Dorsolateral prefrontal cortex (tissue), 122 donors: ENCODE measurements at places on chromosomes 11 and 22.

- no peak for DNase-seq
These were observed 209.8 kb upstream of the NARS2 start for GRCh38 chr11:78784321-78785061.

DNA sequence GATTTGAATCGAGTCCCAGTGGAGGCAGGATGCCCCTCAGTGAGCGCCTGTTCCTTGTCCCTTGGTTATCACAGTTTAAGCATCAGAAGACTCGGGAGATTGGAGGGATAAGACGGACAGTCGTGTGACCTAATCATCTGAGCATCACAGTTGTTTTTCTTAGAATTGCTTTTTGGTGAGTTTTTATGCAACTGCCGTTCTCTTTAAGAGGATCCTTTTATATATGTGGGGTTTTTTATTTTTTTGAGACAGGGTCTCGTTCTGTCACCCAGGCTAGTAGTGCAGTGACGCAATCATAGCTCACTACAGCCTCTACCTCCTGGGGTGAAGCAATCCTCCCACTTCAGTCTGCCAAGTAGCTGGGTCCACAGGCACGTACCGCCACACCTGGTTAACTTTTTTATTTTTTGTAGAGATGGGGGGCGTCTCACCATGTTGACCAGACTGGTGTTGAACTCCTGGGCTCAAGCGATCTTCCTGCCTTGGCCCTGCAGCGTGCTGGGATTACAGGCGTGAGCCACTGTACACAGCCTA lies 16.5 kb downstream of the NUP50 start:
- DNase-seq: no peak

DNA sequence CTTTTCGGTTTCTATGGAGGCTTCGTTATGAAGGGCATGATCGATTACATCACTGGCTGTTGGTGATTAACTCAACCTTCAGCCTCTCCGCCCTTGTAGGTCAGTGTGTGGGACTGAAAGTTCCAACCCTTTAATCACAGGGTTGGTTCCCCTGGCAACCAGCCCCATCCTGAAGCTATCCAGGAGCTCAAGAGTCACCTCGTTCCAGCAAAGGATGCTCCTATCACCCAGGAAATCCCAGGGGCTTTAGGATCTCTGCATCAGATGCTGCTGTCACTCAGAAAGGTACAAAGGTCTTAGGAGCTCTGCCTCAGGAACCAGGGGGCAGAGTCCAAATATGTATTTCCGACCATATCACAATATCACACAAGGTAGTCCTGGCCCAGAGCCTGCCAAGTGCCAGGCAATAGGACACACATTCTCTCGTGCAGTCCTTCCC lies 123.5 kb upstream of the PARVA start:
- DNase-seq: no peak

GRCh38 chr11:21704539-21704938 lies 488.3 kb upstream of the ANO5 start:
- DNase-seq: no peak

DNA sequence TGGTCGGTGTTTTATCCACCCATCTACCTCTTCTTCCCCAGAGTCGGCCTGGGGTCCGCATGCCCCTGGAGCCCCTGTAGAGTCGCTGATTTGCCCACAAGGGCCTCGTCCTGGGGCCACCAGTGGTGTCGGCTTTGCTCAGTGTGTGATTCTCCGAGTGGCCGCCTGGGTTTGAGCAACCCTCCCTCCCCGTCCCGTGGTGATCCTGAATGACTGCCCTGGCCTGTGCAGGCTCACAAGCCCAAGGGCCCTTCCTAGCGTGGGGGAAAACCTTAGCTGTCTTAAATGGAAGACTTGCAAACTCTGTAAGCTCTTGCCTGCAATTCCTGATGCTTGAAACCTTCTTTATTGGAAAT lies 128.3 kb downstream of the OSBP2 start:
- no peak for DNase-seq

DNA sequence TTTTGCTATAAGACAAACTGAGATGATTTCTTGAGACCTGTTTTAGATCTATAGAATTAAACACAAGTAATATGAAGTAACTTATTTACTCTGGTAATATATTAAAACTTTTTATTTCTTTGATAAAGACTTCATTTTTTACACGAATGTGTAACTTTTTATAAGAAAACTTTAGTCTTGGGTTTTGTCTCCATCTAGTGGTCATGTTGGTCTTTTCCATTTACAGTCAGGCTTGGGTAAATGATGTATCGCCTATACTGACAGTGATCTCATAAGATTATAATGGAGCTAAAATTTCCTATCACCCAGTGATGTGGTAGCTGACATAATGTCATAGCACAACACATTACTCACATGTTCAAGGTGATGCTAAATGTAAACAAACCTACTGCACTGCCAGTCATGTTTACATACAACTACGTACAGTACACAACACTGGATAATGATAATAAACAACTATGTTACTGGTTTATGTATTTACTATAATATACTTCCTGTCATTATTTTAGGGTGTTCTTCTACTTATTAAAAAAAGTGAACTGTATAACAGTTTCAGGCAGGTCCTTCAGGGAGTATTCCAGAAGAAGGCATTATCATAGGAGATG lies 7.5 kb upstream of the C11orf97 start:
- DNase-seq: no peak

DNA sequence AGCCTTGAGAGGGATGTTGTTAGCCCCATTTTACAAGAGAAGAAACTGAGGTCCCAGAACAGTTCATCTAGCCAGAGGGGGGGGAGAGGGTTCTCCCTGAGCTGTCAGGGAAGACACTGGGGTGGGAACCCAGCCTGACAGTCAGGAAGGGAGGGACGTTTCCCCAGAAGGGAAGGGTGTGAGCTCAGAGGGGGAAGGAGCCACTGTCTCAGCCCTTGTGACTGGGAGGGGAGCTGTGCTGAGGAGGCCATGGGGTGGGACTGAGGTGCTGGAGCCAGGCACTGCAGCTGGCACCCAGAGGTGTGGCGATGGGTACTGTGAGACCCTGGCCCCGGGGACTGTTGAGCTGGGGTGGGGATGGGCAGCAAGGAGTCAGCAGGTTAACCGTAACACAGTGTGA lies 35.7 kb downstream of the DAGLA start:
- DNase-seq: no peak

DNA sequence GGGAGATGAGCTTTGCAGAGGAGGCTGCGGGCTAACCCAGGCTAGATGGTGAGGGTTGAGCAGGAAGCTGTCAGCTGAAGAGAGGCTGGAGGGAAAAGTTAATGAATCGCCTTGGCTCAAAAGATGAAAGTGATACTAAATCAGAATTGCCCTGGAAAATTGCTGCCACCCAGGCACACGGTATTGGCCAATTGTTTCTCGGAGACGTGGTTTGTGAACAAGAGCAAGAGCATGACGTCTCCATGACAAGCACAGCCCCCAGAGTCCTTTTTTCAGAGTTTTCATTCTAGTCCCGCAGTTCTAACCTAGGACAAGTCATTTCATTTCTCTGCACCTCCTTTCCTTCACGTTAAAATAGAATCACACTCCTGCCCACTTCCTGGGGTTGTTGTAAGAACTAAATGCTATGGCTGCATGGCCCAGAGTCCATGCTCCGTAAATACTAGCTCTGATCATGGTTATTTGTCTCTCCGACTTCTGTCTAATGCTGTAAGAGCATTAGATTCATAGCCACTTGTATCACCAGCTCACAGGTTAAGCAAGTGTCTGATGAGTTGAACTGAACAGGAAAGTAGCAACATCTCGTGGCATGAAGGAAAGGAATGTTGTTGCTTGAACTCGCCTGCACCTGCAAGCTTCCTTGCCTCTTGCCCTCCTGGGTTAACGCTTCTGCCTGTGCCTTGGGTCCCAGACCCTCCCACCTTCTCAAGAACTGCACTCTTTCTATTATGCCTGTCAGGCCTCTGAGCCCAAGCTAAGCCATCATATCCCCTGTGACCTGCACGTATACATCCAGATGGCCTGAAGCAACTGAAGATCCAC lies 33.8 kb upstream of the NUP50 start:
- no peak for DNase-seq

- DNase-seq: no peak
These were observed 331.1 kb upstream of the B3GAT1 start for GRCh38 chr11:134742956-134743819.

GRCh38 chr22:32444068-32444467 lies 20.2 kb downstream of the BPIFC start:
- no peak for DNase-seq

DNA sequence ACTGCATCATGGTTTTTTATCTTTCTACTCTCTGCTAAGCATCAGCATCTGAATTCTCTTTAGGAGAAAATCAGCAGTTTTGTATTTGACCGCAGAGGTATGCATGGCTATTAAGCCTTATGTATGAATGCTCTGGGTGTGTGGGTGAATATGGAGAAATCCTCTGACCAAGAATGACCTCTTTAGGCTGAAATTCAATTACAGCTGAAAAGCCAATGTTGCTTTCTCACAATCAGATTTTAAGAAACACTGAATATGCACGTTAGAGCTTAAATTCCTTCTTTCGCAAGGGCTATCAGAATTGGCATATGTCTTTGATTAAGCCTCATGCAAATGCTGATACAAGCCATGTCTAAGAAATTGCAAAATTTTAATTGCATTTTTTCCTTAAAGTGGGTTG lies 43.2 kb downstream of the ARHGAP42 start:
- no peak for DNase-seq

- DNase-seq: no peak
These were observed 86.3 kb downstream of the FCHSD2 start for GRCh38 chr11:73055655-73056354.

DNA sequence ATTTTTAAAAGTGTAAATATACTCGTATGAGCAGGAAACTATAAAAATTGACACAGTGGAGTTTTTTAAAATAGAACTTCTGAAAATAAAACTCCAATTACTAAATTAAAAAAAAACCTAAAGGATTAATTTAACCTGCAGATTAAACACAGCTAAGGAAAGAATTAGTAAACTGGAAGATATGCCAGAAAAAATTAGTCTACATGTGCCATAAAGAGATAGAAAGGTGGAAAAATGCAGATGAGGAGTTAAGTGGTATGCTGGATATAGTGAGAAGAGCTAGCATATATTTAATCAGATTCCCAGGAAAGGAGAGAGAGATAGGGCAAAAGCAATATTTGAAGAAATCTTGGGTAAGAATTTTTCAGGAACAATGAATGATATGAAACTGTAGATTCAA lies 315.8 kb upstream of the CADM1 start:
- DNase-seq: no peak

DNA sequence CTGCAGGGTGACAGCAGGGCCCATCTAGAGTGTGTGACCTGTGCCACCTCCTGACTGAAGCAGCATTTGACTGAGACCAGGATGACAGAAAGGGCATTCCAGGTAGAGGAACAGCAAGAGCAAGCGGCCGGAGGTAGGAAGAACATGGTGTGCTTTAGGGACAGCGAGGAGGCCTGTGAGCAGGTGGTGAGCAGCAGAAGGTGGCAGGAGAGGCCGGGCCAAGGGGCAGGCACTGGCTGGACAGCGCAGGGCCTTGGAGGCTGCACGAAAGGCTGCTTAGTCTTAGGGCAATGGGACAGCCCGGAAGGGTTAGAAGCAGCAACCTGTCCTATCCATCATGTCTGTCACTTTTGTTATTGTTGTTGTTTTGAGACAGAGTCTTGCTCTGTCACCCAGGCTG lies 17.6 kb upstream of the LRRC32 start:
- no peak for DNase-seq

DNA sequence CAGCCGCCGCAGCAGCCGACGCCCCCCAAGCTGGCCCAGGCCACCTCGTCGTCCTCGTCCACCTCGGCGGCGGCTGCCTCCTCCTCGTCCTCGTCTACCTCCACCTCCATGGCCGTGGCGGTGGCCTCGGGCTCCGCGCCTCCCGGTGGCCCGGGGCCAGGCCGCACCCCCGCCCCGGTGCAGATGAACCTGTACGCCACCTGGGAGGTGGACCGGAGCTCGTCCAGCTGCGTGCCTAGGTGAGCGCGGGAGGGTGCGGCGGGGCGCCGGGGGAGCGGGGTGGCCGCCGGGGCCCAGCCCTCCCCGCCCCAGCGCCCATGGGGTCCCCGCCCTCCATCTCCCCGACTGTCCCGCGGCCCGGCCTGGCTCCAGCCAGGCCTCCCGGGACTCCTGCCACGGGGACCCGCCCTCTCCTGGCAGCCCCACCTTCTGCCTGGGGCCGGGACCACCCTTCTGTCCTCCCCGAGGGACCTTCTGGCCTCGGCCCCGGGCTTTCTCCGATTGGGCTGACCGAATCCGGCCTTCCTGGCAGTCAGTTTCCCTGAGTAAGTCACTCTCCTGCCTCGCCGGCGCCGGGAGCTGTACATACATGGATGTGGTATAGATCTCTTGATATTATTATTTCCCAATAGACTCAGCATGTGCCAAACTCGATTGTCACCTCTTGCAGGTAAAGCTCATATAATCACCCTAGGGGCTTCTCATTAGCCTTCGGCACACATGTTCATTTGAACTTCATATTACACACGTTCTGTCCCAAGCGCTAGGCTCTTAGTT lies 720 bp downstream of the PACS1 start:
- no peak for DNase-seq

DNA sequence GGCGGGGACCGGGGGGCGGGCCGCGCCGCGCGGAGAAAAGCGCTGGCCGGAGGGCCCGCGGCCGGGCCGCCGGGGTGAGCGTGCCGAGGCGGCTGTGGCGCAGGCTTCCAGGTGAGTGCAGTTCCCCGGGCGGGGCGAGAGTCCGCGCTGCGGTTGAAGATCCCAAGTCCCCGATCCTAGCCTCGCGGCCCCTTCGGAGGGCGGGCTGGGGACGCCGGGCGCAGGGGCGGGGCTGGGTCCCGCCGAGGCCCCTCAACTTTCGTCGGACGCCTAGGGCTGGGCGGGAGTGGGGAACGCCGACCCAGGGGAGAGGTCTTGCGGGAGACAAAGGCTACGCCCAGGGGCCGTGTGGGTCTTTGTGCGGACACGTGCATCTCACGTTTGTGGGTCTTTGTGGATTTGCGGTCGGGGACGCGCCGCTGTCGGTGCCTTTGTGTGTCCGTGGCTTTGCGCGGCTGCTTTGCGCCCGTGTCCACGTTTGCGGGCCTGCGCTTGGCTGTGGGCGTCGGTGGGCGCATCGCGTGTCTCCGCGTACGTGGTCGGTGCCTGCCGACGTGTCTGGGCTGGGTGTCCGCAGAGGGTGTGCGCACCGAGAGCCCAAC lies at the start of gene TSKU:
TSS of gene TSKU (plus strand) at position 63 of the 602 bp plus-strand sequence. CDS start 12,261 bp downstream, outside the sequence.
- DNase-seq: no peak

DNA sequence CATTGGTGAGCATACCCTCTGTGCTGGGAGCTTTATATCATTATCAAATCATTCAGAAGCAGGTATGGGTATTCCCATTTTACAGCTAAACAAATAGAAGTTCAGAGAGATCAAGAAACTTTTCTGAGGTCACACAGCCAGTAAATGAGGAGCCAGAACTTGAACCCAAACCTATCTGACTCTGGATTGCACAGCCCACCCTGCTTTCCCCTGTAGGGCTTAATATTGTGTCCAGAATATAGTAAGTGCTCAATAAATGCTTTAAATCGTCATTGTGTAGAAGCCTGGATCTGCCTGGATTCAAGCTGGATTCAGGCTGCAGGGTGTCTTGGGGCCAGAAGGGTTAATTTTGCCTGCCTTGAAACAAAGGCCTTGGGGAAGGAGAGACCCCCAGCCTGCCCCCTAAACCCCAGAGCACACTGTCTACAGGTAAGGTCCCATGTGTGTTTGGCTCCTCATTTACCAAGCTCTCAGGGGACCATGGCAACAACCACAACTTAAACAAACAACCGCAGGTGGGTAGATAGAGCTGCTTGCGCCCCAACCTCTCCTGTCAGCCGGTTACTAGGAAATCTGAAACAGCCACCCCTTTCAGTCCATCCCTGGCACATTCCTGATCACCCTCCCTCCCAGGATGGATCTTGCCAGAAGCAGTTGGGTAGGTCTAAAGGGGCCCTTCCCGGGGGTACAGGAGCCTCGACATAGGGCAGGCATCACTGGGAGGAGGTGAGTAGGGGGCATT lies 3.0 kb upstream of the SEC14L3 start:
- no peak for DNase-seq
